Umbilical cord (tissue), 2 donors: ENCODE measurements at places on chromosomes 7 and 10.

DNA sequence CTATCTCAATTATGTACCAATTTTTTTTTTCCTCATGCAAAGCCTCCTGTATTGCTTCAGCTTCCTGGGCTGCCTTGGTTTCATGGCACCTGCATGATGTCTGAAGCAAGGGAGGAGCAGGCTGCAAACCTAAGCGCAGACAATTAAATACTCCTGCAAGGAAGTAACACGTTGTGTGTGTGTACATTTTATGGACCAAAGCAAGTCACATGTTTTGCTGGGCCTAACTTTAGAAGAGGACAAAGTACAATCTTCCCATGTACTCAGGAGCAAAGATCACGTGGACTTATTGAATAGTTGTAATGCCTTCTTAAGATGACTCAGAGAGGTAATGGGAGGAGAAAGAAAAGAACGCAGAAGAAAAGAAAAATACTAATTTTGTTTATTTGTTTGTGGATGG is 944.0 kb upstream of the C7orf33 start:
- DNase-seq, result no peak

DNA sequence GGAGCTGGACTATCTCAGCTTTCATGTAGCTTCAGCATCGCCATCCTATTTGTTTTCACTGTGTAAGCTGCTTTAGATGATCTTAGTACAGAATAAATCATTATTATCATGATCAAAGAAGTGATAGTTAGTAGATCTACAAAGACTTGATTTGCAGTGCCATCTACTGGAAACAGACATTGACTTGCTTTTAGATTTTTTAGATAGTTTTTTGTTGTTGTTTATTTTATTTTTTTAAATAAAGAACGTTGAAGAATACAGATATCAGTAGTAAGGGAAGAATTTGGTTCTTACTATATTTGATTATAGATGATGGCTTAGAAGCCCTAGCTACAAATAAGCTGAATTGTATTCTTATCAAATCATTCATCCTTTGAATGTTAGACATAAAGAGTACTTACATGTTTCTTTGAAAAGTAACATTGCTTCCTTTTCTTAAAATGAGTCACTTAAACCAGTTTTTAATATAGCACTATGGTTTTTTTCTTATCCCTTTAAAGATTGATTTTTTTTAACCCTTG is 6.3 kb upstream of the SFMBT2 start:
- DNase-seq, result peak; percentile 28

- DNase-seq, result peak; percentile 79
Observed at GRCh38 chr10:126208726-126209302, 179.5 kb downstream of the ADAM12 start.

- peak; percentile 50 for DNase-seq
Observed at GRCh38 chr10:78742730-78743615, 325.8 kb upstream of the ZMIZ1 start.

GRCh38 chr10:113125612-113126011 is 175.6 kb downstream of the TCF7L2 start:
- DNase-seq, result no peak

- no peak for DNase-seq
Observed at GRCh38 chr10:5530412-5530806, 5.6 kb downstream of the CALML3 start.
